NAMALWA (cell line): ENCODE measurements at places on chromosomes 12 and 14.

DNA sequence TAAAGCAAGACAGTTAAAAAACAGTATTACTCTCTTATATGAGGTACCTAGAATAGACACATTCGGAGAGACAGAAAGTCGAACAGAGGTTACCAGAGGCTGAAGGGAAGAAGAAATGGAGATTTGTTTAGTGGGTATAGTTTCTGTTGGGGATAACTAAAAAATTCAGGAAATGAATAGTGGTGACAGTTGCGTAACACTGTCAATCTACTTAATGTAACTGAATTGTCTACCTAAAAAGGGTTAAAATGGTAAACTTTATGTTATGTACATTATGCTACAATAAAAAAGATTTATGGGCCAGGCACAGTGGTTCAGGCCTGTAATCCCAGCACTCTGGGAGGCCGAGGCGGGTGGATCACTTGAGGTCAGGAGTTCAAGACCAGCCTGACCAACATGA, 30.6 kb upstream of the SLC6A13 start:
- DNase-seq, result no peak

GRCh38 chr12:30706476-30706875, 10.8 kb upstream of the IPO8 start:
- no peak for DNase-seq

- no peak for DNase-seq
These were observed 240.0 kb downstream of the DIO2 start for GRCh38 chr14:79971330-79971729.

- no peak for DNase-seq
These were observed 34.6 kb downstream of the FIGNL2 start for GRCh38 chr12:51813931-51814310.

DNA sequence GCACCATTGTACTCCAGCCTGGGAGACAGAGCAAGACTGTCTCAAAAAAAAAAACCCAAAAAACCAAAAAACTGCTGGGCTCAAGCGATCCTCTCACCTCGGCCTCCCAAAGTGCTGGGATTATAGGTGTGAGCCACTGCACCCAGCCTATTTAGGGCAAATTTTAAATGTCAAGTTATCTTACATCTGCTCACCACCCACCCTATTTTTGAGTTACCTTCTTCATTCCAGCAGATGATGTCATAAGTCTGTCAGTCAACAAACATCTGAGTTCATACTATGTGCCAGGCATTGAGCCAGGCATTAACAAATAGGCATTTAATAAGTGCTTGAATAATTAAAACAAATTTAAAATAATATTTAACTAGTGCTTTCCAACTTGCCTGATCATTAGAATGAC, 21.5 kb downstream of the BATF start:
- DNase-seq, result no peak

GRCh38 chr12:22321018-22321605, 13.4 kb downstream of the ST8SIA1 start:
- no peak for DNase-seq

DNA sequence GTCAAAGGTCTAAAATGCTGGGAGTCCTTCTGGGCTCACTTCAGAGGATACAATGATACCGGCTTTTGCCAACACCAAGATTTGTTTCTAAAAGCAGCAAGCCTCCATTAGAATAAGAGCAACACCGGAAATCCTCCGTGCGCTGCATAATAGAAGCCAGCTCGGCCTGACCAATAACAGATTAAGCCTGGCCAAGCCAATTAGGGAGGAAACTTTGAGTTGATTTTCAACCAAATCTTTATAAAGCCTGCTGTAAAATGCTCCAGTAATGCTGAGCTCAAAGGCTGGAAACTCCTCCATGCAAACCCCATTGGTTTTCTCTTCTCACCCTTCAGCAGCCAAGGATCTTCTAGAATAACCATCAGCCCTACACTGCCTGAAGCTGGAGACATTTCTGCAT, 150.1 kb downstream of the NTF3 start:
- no peak for DNase-seq

DNA sequence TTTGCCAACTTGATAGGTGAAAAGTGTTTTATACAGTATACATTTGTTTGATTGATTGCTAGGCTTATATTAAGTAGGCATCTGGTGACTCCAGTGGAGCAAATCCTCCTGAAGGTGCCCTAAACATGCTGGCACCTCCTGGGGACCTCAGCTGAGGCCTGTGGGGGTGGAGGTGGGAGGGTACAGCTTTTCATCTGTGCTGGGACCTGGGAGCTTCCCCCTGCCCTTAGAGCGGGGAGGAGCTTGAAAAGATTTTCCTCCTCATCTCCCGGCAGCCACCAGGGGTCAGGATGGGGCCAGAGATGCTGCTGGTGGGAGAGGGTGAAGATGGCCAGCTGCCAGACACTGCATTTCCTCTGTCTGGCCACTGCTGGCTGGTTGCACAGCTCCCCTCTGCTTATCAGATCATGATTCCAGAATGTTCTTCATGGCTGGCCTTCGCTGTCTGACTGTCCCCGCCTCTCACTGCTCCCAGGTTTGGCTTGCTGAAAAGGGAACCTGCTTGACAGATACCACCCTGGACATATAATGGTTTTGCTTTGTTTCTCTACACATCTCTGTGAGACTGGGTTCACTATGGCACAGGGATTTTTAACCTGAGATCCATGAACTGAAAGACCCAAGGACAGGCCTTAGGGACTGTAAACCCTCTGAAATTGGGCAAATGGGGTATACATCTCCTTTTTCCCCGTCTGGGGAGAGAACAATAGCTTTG, 10.5 kb upstream of the JPH4 start:
- DNase-seq, result peak; percentile 88

DNA sequence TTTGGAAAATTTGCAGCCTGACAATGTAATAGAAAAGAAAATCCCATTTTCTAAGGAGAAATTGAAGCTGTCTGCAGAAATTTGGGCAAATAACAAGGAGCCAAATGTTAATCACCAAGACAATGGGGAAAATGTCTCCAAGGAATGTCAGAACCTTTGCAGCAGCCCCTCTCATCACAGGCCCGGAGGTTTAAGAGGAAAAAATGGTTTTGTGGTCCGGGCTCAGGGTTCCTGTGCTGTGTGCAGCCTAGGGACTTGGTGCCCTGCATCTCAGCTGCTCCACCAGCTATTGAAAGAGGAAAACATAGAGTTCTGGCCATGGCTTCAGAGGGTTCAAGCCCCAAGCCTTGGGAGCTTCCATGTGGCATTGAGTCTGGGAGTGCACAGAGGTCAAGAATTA, 298.9 kb downstream of the ATXN7L3B start:
- no peak for DNase-seq

GRCh38 chr14:75821831-75822521, 159.8 kb downstream of the TGFB3 start:
- no peak for DNase-seq

DNA sequence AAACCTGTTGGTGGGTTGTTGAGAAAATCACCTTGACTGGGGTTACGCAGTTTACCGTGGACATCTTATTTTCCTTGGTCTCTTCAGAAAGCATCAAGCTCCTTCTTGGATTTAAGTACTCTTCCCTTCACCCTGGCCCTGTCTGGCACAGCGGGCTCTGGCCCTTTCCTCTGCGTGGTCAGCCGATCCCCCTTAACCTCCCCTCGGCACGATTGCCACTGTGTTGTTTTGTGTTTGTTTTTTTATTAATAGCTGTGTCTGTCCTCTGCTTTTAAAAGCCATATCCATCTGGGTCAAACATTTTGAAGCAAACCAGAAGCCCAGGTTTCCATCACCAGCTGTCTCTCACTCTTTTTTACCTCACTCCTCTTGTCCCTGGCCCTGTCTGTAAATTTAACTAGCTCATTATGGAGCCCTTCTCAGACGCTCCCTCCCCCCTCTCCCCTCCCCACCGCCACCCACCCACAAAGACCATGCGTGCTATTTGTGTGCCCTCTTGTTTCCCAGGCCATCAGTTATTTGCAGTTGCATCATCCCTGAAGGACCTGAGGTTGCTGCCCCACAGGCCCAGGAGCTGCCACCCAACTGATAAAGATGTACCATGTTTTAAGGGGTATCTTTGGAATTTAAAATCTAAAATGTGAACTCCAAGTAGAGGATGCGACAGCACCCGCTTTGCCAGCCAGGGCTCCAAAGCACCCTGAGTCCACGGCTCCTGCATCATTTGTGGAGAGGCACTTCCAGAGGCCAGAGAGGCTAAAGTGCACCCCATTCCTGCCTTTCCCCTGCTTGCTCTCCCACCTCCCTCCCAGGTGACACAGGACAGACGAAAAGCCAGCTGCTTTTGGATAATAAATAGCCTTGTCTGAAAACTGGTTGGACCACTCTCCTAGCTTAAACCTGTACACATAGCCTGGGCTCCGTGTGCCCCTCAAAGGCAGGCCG, 3.9 kb downstream of the BCL11B start:
- no peak for DNase-seq

- no peak for DNase-seq
These were observed 23.4 kb upstream of the RAB35 start for GRCh38 chr12:120139958-120140357.

DNA sequence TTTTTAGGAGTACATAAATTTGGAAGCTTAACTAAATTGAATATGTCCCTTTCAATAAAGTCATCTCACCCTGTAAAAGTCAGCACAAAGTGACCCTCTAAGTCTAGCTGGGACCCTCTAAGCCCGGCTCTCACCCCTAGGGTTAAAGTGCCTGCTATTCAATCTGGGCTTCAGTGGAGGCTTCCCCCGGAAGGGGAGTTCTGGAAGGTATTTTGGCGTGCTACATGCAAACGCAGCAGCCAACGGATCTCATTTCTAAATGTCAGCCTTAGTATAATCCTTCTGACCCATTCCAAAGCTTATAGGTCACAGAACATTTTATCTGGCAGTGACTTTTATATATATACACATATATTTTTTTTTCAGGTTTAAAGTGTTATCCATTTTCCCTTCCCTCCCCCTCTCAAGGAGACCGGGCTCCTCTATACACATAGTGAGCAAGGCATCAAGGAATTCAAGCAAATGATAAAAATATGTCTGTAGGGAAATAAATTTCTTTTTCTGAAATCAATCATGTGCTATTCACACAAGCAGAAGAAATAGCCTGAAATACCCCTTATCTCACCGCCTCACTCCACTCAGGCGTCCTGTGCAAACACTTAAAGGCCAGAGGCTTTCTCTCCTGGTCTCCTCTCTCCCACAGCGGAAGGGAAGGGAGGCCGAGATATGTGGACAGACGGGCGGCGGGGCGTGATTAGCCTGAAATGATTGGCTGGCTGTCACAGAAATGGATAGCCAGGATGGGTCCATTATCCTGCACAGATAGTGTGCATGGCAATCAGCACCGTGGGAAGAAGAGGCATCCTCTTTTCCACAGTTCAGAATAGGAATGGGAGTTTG, 301.7 kb downstream of the GALC start:
- no peak for DNase-seq

DNA sequence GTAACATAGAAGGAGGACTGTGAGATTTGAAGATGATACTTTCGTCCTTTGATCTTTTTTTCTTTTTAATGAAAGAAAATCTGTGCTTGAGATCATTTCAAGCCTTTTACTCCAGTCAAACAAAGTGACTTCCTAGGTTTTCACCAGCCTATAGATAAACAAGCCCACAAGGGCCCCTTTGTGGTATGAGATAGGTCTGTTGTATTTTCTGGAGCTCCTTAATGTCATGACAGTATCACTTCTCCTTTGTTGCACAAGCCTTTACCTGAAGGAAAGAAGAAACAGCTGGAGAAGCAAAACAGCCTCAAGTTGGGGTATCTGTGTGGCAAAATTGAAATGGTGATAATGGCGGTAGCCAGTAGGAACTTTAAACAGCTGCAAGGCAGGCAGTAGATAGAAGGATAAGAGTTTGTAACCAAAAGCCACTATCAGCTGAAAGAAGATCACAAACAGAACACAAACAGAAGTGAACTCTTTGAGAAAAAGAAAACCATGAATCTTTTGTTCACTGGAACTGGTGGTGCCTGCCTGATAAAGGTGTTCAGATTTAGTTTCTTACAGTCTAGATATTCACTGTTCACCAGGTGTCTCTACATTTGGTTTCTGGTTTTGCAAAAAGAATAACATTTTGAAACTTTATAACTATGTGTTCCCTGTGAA, 96.8 kb downstream of the LGR5 start:
- DNase-seq, result peak; percentile 3

DNA sequence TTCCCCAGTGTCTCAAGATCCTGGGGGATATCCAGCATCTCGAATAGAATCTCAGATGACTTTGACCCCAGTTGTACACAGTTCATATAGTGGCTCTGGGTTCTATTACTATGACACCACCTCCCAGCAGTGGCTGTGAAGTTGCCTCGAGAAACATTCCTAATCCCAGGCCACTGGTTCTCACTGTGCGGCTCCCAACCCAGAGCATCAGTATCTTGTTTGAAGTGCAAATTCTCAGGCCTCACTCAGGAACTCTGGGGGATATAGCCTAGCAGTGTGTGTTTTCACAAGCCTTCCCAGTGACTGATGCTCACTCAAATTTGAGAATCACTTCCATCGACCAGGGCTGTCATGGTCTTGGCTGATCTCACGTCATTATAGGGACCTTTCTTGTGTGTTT, 69.3 kb upstream of the IGF1 start:
- no peak for DNase-seq

GRCh38 chr12:81949416-81949815, 190.3 kb upstream of the PPFIA2 start:
- DNase-seq, result no peak

DNA sequence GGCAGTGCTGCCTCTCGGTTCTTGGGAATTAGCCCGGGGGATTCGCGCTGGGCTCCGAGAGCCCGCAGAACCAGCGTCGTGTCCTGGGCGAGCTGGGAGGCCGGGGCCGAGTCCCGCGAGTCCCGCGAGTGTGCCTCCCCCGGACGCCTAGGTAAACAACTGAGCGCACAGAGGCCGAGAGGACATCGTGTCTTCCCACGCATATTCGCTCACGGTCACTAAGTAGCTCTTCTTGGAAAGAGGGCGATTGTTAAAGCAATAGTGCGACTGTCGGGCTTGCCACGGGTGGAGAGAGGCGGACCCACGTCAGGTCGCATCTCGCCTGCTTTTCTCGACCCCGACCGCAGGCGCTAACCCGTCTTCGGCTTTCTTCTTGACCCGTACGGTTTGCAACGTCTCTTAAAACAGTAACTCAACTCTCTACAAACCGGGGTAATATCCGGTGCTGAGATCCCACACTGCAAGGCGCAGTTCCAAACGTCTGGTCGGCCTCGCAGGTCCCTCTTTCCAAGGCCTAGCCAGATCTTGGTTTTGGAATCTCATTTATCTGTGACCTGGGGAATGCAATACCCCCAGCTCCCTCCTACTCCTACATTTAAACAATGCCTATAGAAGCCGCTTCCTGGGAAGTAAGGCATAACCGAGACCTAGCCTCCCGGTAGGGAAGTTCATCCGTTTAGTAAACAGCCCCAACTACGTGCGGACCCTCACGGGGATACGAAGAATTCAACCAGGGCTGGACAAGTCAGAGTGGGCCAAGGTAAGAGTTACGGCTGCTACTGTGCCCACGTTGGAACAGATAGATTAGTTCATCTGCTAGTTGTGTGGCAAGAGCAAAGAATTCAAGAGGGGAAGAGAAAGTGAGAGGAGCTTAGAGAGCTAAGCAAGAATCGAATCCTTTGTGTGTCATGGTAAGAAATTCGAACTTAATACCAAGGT, 736 bp upstream of the PHLDA1 start:
- DNase-seq, result peak; percentile 39

DNA sequence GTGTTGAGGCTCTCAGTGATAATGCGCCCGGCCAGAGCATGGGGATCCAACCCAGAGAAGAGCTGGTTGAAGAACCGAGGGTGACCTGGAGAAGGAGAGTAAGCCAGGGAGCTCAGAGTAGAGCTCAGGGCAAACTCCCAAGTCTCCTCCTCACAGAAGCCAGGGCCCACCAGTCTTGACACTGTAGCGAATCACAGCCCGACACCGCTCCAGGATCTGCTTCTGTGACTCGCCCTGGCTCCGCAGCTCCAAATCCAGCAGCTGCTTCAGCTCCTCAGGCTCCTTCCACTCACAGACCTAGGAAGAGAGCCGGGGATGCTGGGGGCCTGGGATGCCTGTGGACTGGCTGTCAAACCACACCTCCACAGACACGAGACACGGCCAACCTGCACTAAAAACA, 8.2 kb upstream of the ZNF740 start:
- DNase-seq, result no peak
